ENCODE measurements at places on chromosomes 3 and 15.
A peak's percentile ranks its signal among the peaks of the same experiment; 100 is the strongest.

DNA sequence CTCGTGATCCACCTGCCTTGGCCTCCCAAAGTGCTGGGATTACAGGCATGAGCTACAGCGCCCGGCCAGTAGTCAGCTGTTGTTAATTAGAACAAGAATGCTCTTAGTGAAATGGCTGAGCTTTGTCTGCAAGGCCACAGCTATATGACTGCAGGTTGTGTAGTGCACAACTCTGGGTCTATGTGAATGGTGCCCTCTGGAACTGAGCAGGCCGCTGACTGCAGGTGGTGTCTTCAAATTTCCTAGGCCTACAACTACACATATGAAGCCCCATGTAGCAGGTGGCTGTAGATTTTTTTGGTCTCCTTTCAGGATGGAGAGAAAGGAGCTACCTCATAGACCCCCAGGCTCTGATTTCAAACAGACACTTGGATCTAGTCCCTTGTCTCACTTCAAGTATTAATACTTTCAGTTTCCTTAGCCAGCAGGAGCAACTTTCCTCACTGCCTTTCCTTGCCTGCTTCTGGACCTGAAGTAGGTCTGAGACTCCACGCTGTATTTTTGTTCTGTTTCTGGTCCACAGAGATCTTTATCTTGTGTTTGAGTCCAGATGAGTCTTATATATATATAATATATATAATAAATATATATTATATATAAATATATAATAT lies 86.9 kb downstream of the C3orf80 start:
- H3K4me1 ChIP-seq, result no peaks in the 10 kb centered on the region
- no peak overlapping the region for H3K4me3 ChIP-seq
- H3K36me3 ChIP-seq, result peaks cover 11% of the 10 kb centered on the region

DNA sequence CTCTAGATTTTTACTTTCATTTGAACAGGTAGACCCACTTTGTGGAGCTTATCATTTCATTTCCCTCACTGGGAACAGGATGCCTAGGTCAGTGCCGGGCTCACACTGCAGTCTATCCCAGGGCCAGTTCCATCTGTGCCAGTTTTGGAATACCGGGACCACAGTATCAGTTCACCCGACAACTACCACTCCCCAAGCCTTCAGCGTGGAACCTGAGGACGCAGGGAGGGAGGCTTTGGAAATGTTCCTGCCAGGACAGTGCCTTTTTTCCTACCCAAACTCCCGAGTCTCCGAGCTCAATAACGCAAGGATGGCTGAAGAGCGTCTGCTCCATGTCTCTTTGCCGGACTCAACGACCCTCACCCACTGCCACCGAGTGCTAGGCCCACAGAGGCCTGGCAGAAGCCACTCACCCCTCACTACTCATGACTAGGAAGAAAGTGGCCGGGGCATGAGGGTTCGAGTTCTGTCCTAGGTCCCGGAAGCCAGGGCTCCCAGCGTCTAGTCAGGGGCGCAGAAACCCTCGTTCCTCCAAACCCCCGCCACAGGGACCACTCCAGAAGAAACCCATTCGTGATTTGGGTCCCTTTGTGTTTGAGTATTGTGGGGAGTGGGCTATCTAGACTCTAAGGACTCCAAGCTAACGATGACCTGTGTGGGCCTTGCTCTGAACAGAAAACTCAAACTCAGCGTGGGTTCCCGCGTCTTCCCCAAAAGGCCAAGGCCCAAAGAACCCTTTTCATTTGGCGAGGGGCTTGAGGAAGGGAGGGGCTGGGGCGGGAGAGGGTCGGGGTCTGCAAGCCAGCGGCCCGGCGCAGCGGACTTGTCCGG lies 11.4 kb downstream of the ZIC1 start:
- H3K27ac ChIP-seq, result no peak overlapping the region
- H3K36me3 ChIP-seq, result no peaks in the 10 kb centered on the region
- H3K27me3 ChIP-seq, result peaks cover 82% of the 10 kb centered on the region
- H3K4me3 ChIP-seq, result no peak overlapping the region
- DNase-seq, result no peak

GRCh38 chr3:12351145-12351544 lies 62.3 kb downstream of the PPARG start:
- H3K4me1 ChIP-seq, result no peaks in the 10 kb centered on the region
- peaks cover 10% of the 10 kb centered on the region for H3K27me3 ChIP-seq
- no peaks in the 10 kb centered on the region for H3K36me3 ChIP-seq
- no peak overlapping the region for H3K27ac ChIP-seq

GRCh38 chr15:91099616-91099994 lies 452 bp upstream of the SV2B start:
- peaks cover 12% of the 10 kb centered on the region for H3K4me1 ChIP-seq
- peaks cover 84% of the 10 kb centered on the region for H3K27me3 ChIP-seq
- DNase-seq, result peak; percentile 47
- peak overlapping the region; percentile 79 for H3K4me3 ChIP-seq
- no peaks in the 10 kb centered on the region for H3K36me3 ChIP-seq

- H3K36me3 ChIP-seq, result no peaks in the 10 kb centered on the region
- peaks cover 7% of the 10 kb centered on the region for H3K27me3 ChIP-seq
- H3K27ac ChIP-seq, result no peak overlapping the region
- peaks cover 4% of the 10 kb centered on the region for H3K4me1 ChIP-seq
- DNase-seq, result no peak
These were observed 233.5 kb upstream of the ATP10A start for GRCh38 chr15:26096581-26096980.

- H3K4me3 ChIP-seq, result no peak overlapping the region
- H3K27me3 ChIP-seq, result peaks cover 4% of the 10 kb centered on the region
- no peak overlapping the region for H3K27ac ChIP-seq
- H3K36me3 ChIP-seq, result no peaks in the 10 kb centered on the region
- DNase-seq, result no peak
- no peaks in the 10 kb centered on the region for H3K4me1 ChIP-seq
These were observed 32.2 kb upstream of the SNRPA1 start for GRCh38 chr15:101327147-101327740.

GRCh38 chr15:71999807-72000206 lies 118.1 kb downstream of the MYO9A start:
- no peak overlapping the region for H3K27ac ChIP-seq
- no peak for DNase-seq
- H3K27me3 ChIP-seq, result no peaks in the 10 kb centered on the region
- H3K36me3 ChIP-seq, result peaks cover 15% of the 10 kb centered on the region

DNA sequence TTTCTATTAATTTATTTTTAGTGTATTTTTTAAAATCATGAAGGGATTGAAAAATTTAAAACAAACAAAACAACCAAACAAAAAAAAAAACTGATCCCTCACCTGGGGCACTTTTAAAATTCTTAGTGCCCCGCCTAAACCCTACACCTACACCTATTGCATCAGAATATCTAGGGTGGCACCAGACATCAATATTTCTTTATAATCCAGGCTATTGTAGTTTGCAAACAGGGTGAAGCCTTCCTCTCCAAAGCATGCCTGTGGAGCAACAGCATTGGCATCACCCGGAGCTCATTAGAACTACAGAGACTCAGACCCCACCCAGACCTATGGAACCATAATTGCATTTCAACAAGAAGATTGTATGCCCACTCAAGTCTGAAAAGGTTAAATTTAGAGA lies 54.9 kb upstream of the ACP3 start:
- no peaks in the 10 kb centered on the region for H3K27me3 ChIP-seq
- H3K36me3 ChIP-seq, result no peaks in the 10 kb centered on the region
- no peaks in the 10 kb centered on the region for H3K4me1 ChIP-seq

- no peak overlapping the region for H3K4me3 ChIP-seq
- DNase-seq, result no peak
- H3K36me3 ChIP-seq, result peaks cover 40% of the 10 kb centered on the region
These were observed 3.1 kb downstream of the SH3BP5 start for GRCh38 chr3:15329046-15330005.

- DNase-seq, result no peak
- no peaks in the 10 kb centered on the region for H3K4me1 ChIP-seq
- no peak overlapping the region for H3K27ac ChIP-seq
- no peaks in the 10 kb centered on the region for H3K36me3 ChIP-seq
- peaks cover 3% of the 10 kb centered on the region for H3K27me3 ChIP-seq
These were observed 41.6 kb upstream of the CLSTN2 start for GRCh38 chr3:139893267-139893962.

GRCh38 chr3:107661447-107662123 lies 138.8 kb downstream of the BBX start:
- no peaks in the 10 kb centered on the region for H3K36me3 ChIP-seq
- H3K27me3 ChIP-seq, result no peaks in the 10 kb centered on the region
- no peak for DNase-seq
- no peak overlapping the region for H3K4me3 ChIP-seq
- peaks cover 2% of the 10 kb centered on the region for H3K4me1 ChIP-seq

DNA sequence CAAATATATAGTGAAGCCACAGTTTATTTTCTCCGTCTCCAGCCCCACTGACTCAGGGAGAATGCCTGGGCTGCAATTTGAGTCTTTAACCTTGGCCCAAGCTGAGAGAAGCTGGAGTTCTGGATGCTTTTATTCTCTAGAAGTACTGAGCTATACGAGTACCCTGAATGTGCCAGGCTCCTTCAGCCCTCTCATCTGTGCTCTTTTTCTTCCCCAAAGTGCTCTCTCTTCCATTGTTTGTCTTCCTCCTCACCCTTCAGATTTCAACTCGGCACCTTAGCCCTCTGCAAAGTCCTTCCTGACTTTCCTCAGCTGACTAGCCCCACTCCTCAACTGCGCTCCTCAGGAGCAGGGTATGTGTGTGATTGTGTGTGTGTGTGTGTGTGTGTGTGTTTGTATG lies 75.6 kb upstream of the AGBL1 start:
- no peaks in the 10 kb centered on the region for H3K4me1 ChIP-seq
- H3K4me3 ChIP-seq, result no peak overlapping the region
- peaks cover 2% of the 10 kb centered on the region for H3K27me3 ChIP-seq
- H3K36me3 ChIP-seq, result no peaks in the 10 kb centered on the region
- H3K27ac ChIP-seq, result no peak overlapping the region

GRCh38 chr3:196650740-196651311 lies 11.3 kb downstream of the NRROS start:
- no peaks in the 10 kb centered on the region for H3K27me3 ChIP-seq
- H3K27ac ChIP-seq, result peak overlapping the region; percentile 69
- DNase-seq, result no peak
- H3K36me3 ChIP-seq, result peaks cover 63% of the 10 kb centered on the region

DNA sequence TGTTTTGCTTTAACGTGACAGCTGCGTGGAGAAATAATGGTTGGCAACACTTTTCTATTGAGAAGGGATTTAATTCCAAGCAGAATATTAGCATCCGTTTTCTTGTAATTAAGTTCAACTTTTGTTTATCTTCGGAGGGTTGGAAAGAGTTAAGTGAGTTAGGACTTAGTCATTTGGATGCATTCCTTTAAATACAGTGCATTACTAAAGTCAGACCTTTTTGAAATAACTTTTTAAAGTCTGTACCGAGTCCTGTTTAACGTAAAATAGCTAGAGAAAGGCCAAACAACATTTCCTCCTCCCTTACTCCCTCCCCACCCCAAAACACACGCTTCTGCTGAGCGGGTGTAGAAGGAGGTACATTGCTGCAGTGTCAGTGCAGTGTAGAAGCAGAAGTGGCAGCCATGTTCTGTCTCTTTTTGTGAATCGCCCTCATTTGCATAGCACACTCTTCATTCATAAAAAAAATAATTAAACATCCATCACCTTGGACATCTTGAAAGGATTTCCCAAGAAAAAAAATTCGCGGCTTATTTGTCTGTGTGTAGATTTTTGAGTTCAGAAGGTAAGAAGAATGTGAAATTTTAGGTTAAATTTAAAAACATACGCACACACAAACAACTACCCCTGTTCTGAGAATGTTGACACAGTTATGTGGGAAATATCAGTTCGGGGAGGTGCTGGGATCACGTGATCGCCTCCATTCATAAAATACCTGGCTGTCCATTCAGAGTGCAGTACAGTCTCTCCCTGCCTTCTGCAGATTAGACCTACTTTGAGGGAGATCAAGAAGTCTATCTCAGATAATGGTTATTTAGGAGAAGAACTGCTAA lies 1.6 kb downstream of the SPRED1 start:
- no peaks in the 10 kb centered on the region for H3K36me3 ChIP-seq
- H3K4me3 ChIP-seq, result peak overlapping the region; percentile 66
- H3K27me3 ChIP-seq, result peaks cover 60% of the 10 kb centered on the region
- DNase-seq, result no peak
- peaks cover 25% of the 10 kb centered on the region for H3K4me1 ChIP-seq

DNA sequence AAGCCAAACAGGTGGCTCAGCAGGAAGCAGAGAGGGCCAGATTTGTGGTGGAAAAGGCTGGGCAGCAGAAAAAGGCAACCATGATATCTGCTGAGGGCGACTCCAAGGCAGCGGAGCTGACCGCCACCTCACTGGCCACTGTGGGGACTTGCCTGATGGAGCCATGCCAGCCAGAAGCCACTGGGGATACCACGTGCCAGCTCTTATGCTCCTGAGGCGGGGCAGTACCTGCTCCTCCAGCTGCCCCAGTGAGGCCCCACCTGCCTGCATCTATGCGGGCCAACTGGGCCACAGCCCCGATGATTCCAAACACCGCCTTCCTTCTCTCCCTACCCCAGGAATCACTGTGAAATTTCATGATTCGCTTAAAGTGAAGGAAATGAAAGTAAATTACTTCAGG lies 22.9 kb upstream of the ARIH1 start:
- H3K4me1 ChIP-seq, result no peaks in the 10 kb centered on the region
- no peak overlapping the region for H3K4me3 ChIP-seq
- H3K27me3 ChIP-seq, result peaks cover 11% of the 10 kb centered on the region

DNA sequence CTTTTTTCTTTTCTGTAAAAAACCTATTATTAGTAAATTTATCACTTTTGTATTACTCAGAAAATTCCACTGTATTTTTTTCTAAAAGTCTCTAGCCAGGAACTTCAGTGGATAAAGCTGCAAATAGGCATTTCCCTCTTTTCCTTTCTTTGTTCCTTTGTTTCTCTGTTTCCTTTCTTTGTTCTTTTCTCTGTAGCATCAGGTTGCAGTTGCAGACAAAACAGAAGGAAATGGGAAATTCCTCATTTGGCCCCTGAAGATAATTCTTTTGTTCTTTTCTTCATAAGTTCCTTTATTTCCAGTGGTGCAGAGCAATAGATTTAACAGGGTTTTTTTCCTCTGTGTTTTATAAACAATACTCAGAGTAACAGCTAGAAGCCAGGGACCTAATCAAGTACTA lies 416.5 kb downstream of the TBL1XR1 start:
- H3K36me3 ChIP-seq, result no peaks in the 10 kb centered on the region
- H3K4me1 ChIP-seq, result no peaks in the 10 kb centered on the region
- H3K27ac ChIP-seq, result no peak overlapping the region

GRCh38 chr15:31361764-31362515 lies 35.3 kb downstream of the KLF13 start:
- H3K27ac ChIP-seq, result peak overlapping the region; percentile 99
- peaks cover 35% of the 10 kb centered on the region for H3K36me3 ChIP-seq
- no peak for DNase-seq

- no peaks in the 10 kb centered on the region for H3K27me3 ChIP-seq
- no peak overlapping the region for H3K27ac ChIP-seq
- no peak overlapping the region for H3K4me3 ChIP-seq
- DNase-seq, result no peak
These were observed 221.2 kb downstream of the THRB start for GRCh38 chr3:24273491-24273890.

GRCh38 chr15:100032358-100033085 lies 299.3 kb upstream of the LYSMD4 start:
- H3K4me1 ChIP-seq, result no peaks in the 10 kb centered on the region
- no peaks in the 10 kb centered on the region for H3K36me3 ChIP-seq
- no peak overlapping the region for H3K27ac ChIP-seq
- no peak overlapping the region for H3K4me3 ChIP-seq
- no peak for DNase-seq
- no peaks in the 10 kb centered on the region for H3K27me3 ChIP-seq

Measured in T-helper 2 cell treated with Interferon-gamma antibody and Interleukin-4, amounts not matched to agents 5 μg/mL and 100 μg/mL, for 36 hours (primary cell).